ENCODE measurements at places on chromosomes 6 and 20. TPM values are rescaled to one million over a fixed set of nuclear protein-coding genes. Genes with fewer than 3 reads are reported as not detected.

- DNase-seq: peak; percentile 84
- no peaks in the 10 kb centered on the region for H3K27me3 ChIP-seq
- no peak overlapping the region for H3K27ac ChIP-seq
- H3K36me3 ChIP-seq: no peaks in the 10 kb centered on the region
- no peaks in the 10 kb centered on the region for H3K4me1 ChIP-seq
Observed at GRCh38 chr6:19210849-19211590, 626.1 kb upstream of the ID4 start.

DNA sequence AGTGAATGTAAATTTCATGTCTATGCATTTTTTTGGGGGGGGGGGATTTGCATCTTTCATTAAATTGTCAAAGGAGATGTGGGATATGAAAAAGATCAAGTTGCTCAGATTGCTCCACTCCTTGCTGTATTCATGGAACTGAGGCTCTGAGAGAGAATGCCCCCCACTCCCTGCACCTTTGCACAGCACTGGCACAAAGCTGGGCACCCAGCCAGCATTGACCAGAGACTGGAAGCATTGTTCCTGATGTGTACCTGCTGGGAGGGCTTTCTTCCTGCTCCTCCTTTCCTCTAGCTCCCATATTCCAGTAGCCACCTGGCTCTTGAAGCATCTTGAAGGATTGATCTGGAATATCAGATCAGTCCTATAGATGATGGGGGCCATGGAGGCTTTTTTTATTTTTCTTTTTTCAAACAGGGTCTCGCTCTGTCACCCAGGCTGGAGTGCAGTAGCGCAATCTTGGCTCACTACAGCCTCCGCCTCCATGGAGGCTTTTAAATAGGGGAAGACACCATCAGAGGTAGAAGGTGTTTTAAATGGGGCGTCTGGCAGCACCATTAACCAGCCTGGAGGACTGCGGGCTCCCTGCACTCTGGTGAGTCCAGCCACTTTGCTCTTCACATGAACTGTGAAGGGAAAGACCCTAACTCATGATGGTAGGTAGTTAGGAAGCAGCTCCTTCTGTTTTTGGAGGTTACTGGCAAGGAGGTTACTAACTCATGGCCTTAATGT is 10.9 kb downstream of the DUSP15 start:
- DNase-seq: no peak
- H3K4me1 ChIP-seq: no peaks in the 10 kb centered on the region
- H3K36me3 ChIP-seq: no peaks in the 10 kb centered on the region
- no peaks in the 10 kb centered on the region for H3K27me3 ChIP-seq

- DNase-seq: no peak
- H3K27me3 ChIP-seq: no peaks in the 10 kb centered on the region
- peak overlapping the region; percentile 33 for H3K27ac ChIP-seq
- H3K36me3 ChIP-seq: no peaks in the 10 kb centered on the region
Observed at GRCh38 chr20:61442075-61442670, 190.1 kb downstream of the CDH4 start.

The IL17F gene
- not detected for total RNA-seq

The SFTA2 gene
- not detected for total RNA-seq

- H3K27me3 ChIP-seq: no peaks in the 10 kb centered on the region
- H3K27ac ChIP-seq: no peak overlapping the region
- no peaks in the 10 kb centered on the region for H3K4me1 ChIP-seq
- no peak overlapping the region for H3K4me3 ChIP-seq
- no peaks in the 10 kb centered on the region for H3K36me3 ChIP-seq
Observed at GRCh38 chr20:32271620-32272019, 5.8 kb upstream of the KIF3B start.

The CENPW gene
- total RNA-seq: 42.2 TPM

GRCh38 chr6:92130944-92131343 is 1288.4 kb downstream of the EPHA7 start:
- H3K27ac ChIP-seq: no peak overlapping the region
- no peak for DNase-seq
- no peak overlapping the region for H3K4me3 ChIP-seq
- no peaks in the 10 kb centered on the region for H3K36me3 ChIP-seq
- no peaks in the 10 kb centered on the region for H3K4me1 ChIP-seq

GRCh38 chr6:100599088-100599770 is 134.5 kb upstream of the SIM1 start:
- no peak for DNase-seq
- no peaks in the 10 kb centered on the region for H3K27me3 ChIP-seq
- no peaks in the 10 kb centered on the region for H3K4me1 ChIP-seq
- H3K4me3 ChIP-seq: no peak overlapping the region

The MUC22 gene
- not detected for total RNA-seq

- no peaks in the 10 kb centered on the region for H3K4me1 ChIP-seq
- H3K27ac ChIP-seq: no peak overlapping the region
- no peaks in the 10 kb centered on the region for H3K27me3 ChIP-seq
- H3K4me3 ChIP-seq: no peak overlapping the region
- no peak for DNase-seq
Observed at GRCh38 chr20:63544958-63545516, 2.5 kb downstream of the SRMS start.

DNA sequence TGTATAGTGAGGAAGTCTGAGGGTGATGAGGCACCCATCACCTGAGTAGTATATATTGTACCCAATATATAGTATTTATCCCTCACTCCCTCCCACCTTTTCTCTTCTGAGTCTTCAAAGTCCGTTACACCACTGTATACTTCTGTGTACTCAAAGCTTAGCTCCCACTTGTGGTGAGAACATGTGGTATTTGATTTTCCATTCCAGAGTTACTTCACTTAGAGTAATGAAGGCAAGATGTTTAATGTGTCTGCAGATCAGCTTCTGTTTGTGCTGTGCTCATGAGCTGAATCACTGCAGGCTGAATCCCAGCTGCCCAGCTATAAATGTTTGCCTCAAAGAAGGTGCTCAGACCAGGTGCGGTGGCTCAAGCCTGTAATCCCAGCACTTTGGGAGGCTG is 139.3 kb upstream of the FOXA2 start:
- no peak for DNase-seq
- no peak overlapping the region for H3K27ac ChIP-seq
- no peaks in the 10 kb centered on the region for H3K27me3 ChIP-seq
- no peak overlapping the region for H3K4me3 ChIP-seq
- H3K36me3 ChIP-seq: no peaks in the 10 kb centered on the region

GRCh38 chr6:158517581-158517980 is 42.3 kb upstream of the TMEM181 start:
- no peaks in the 10 kb centered on the region for H3K36me3 ChIP-seq
- no peaks in the 10 kb centered on the region for H3K27me3 ChIP-seq
- DNase-seq: peak; percentile 38
- H3K27ac ChIP-seq: no peak overlapping the region

DNA sequence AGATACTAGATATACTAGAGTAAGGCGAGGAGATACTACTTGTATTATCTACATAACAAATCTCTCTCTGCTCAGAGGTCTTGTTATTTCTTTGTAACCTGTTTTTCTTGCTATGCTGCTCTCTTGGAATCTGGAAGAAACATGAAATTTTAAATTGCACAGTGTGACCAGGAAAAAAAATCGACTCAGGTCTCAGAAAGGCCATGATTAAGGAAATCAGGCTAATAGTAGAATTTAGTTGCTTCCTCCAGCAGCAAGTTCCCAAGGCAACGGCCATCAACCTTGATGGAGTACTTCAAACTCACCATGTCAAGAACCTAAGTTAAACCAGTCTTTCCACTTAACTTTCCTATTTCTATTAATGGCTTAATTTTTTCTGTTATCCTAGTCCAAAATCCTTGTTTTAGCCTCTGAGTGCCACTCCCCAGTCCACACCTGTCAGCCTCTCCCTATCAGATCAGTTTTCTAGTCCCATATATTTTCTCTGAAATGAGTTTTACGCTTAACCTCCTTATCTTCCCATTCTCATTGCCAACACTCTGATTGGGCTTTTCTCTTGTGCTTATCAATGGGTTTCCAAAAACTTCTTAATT is 87.7 kb upstream of the BEND3 start:
- no peak overlapping the region for H3K4me3 ChIP-seq
- no peak overlapping the region for H3K27ac ChIP-seq
- H3K36me3 ChIP-seq: no peaks in the 10 kb centered on the region
- no peaks in the 10 kb centered on the region for H3K27me3 ChIP-seq
- DNase-seq: no peak

The ADGB gene
- total RNA-seq: 1.3 TPM

The DTD1 gene
- 34.2 TPM for total RNA-seq

- H3K4me3 ChIP-seq: no peak overlapping the region
- no peak overlapping the region for H3K27ac ChIP-seq
- no peak for DNase-seq
- H3K36me3 ChIP-seq: peaks cover 76% of the 10 kb centered on the region
- no peaks in the 10 kb centered on the region for H3K27me3 ChIP-seq
Observed at GRCh38 chr20:32232326-32232886, 24.7 kb downstream of the POFUT1 start.

The ABT1 gene
- 21.8 TPM for total RNA-seq

The ECI2 gene
- total RNA-seq: 43.2 TPM

DNA sequence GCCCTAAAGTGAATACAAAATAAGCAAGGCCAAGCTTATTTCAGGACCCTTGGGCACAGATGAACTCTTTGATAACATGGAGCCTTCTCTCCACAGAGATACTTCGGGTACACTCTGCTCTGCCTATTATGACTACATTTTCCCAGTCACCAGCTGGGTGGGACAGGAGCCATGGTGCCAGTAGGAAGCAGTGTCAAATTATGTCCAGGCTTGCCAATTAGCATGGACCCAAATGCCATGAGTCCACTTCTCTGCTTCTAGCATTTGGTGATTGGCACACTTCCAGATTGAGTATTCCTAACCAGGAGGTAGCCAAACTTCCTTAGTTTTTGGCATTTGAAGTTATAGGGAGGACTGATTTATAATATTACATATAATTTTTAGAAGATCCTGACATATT is 513.8 kb upstream of the HTR1E start:
- DNase-seq: no peak
- no peak overlapping the region for H3K27ac ChIP-seq
- H3K36me3 ChIP-seq: no peaks in the 10 kb centered on the region

- no peaks in the 10 kb centered on the region for H3K4me1 ChIP-seq
- no peaks in the 10 kb centered on the region for H3K36me3 ChIP-seq
- no peak overlapping the region for H3K4me3 ChIP-seq
- no peak for DNase-seq
- H3K27me3 ChIP-seq: no peaks in the 10 kb centered on the region
Observed at GRCh38 chr6:74867291-74867690, 338.6 kb downstream of the COL12A1 start.

DNA sequence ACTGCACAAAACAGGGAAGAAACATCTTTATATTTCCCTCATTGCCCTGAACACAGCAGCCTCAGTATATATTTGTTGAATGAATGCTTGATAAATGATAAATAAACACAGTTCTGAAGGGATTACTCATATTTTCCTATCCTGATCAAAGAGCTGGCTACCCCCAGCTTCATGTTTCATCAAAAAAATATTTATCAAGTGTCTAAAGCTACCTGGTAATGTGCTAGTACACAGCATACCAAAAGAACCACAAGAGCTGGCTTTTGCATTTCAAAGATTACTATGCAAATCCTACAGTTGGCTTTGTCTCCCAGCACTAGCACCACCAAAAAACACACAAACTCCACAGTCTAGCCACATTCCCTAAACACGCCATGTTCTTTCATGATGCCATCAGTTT is 130.0 kb downstream of the BTBD9 start:
- no peaks in the 10 kb centered on the region for H3K36me3 ChIP-seq
- no peaks in the 10 kb centered on the region for H3K27me3 ChIP-seq
- no peak overlapping the region for H3K27ac ChIP-seq

DNA sequence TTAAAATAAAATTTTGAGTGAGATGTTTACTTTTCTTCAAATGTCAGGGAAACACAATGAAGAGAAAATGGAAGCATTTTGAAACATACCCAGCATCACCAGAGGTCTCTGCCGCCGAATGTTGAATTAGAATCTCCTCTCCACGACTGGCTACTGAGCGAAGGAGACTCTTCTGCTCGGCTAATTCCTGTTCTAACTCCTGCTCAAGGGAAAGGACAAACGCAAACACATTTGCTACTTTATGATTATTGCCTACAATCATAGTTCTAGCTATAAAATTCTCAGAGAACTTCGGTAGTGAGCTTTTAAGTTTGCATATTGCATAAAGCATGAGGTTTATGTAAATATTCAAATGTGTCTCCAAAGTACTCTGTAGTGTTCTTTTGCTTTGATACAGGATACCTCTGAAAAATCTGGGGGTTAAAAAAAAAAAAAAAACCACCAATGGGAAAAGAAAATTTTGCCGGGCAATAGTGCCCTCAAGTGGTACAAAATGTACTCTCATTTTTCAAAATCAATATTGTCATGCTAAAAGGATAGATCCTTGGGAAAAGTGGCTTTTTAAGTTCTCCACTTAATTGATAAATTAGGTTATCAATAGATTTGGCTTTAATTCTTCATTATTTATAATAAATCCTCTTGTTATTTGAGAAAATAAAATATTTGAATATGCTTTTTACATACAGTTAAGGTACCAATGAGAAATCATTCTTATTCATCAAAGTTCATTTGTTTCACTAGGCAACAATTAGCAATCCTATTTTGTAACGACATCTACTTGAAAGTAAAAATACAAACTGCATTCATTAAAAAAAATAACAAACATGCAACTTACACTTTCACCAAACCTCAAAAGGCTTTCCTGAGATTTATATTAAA is 369.0 kb downstream of the SYNE1 start:
- no peak overlapping the region for H3K4me3 ChIP-seq
- no peaks in the 10 kb centered on the region for H3K27me3 ChIP-seq
- H3K27ac ChIP-seq: no peak overlapping the region
- H3K4me1 ChIP-seq: peaks cover 19% of the 10 kb centered on the region

GRCh38 chr6:96016334-96017069 is 728 bp downstream of the FUT9 start:
- DNase-seq: no peak
- H3K4me1 ChIP-seq: no peaks in the 10 kb centered on the region
- no peak overlapping the region for H3K27ac ChIP-seq
- H3K27me3 ChIP-seq: peaks cover 18% of the 10 kb centered on the region
- peak overlapping the region; percentile 88 for H3K4me3 ChIP-seq

The FAM83D gene
- total RNA-seq: 21.3 TPM

- H3K4me3 ChIP-seq: no peak overlapping the region
- H3K27me3 ChIP-seq: no peaks in the 10 kb centered on the region
- H3K4me1 ChIP-seq: peaks cover 11% of the 10 kb centered on the region
- DNase-seq: peak; percentile 82
Observed at GRCh38 chr6:170147832-170148708, 142.8 kb downstream of the DLL1 start.

The CST9 gene
- not detected for total RNA-seq

- DNase-seq: no peak
- no peak overlapping the region for H3K27ac ChIP-seq
- no peak overlapping the region for H3K4me3 ChIP-seq
- no peaks in the 10 kb centered on the region for H3K27me3 ChIP-seq
- no peaks in the 10 kb centered on the region for H3K4me1 ChIP-seq
Observed at GRCh38 chr6:11701573-11701972, 77.0 kb downstream of the ADTRP start.

DNA sequence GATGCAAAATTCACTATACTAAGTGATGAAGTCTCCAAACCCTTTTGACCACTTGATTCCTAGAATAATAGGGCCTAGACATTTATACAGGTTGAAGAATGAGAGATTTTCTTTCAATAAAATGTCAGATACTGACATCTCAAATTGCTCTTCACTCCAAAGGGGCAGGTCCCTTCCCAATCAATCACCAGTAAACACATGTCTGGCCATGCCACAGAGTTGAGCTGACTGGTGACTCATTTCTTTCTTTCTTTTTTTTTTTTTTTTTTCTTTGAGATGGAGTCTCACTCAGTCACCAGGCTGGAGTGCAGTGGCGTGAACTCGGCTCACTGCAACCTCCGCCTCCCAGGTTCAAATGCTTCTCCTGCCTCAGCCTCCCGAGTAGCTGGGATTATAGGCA is 388.6 kb upstream of the BTBD3 start:
- H3K27me3 ChIP-seq: peaks cover 4% of the 10 kb centered on the region
- H3K27ac ChIP-seq: no peak overlapping the region
- H3K4me3 ChIP-seq: no peak overlapping the region
- H3K4me1 ChIP-seq: no peaks in the 10 kb centered on the region
